ENCODE measurements at places on chromosomes 2 and 18. TPM values are rescaled to one million over a fixed set of nuclear protein-coding genes. Genes with fewer than 3 reads are reported as not detected.

Gene MLPH
- polyA plus RNA-seq: 0.39 TPM

Gene FAM210A
- 23.0 TPM for polyA plus RNA-seq

Gene NEB
- 1,306 TPM for polyA plus RNA-seq

Gene AGXT
- polyA plus RNA-seq: not detected

Gene RGPD4
- polyA plus RNA-seq: 0.08 TPM

Gene TTN
- polyA plus RNA-seq: 199 TPM

Gene LAMA3
- polyA plus RNA-seq: 2.3 TPM

Gene SERPINB5
- polyA plus RNA-seq: 0.26 TPM

Gene ERMN
- polyA plus RNA-seq: 0.19 TPM

Gene ZSWIM2
- polyA plus RNA-seq: not detected

Gene RGPD3
- polyA plus RNA-seq: 0.16 TPM

Gene TM4SF20
- not detected for polyA plus RNA-seq

Gene PROKR1
- polyA plus RNA-seq: 4.3 TPM

Gene MYCN
- 7.7 TPM for polyA plus RNA-seq

Gene RBKS
- polyA plus RNA-seq: 0.85 TPM

Gene APCDD1
- 17.9 TPM for polyA plus RNA-seq

Gene CTAGE1
- not detected for polyA plus RNA-seq

Gene FHOD3
- 36.8 TPM for polyA plus RNA-seq

Gene IL18R1
- 0.40 TPM for polyA plus RNA-seq

Gene SCG2
- not detected for polyA plus RNA-seq

Gene BZW1
- polyA plus RNA-seq: 164 TPM

Gene ARMC9
- 7.0 TPM for polyA plus RNA-seq

Gene LCT
- not detected for polyA plus RNA-seq

Gene GREB1
- 11.3 TPM for polyA plus RNA-seq

Gene AMER3
- polyA plus RNA-seq: 0.04 TPM

Gene PELI1
- polyA plus RNA-seq: 21.0 TPM

Gene SNTG2
- polyA plus RNA-seq: not detected

Gene DAPL1
- polyA plus RNA-seq: not detected

Gene DAW1
- polyA plus RNA-seq: 0.36 TPM

Gene CXCR4
- 34.8 TPM for polyA plus RNA-seq

Gene ARHGAP15
- polyA plus RNA-seq: 6.7 TPM
